ENCODE measurements at places on chromosomes 7 and 10.

DNA sequence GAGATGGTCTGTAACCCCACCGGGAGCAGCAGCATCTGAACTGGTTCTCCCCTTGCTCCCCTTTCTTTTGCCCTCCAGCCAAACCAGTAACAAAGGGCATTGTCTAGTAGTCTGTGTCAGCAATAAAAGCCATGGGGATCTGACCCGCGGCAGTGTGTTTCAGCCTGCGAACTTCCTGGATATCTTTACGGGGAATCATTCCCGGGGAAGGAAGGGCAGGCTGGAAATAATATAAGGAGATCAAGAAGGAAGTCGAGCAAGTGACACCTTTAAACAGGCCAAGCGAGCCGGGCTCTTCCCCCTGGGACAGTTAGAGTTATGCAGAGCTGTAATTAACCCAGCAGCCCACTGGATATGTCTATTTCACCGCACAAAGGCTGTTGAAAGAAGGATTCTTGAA lies 661.2 kb upstream of the GALNT17 start:
- DNase-seq = no peak

- peak; percentile 96 for DNase-seq
Observed at GRCh38 chr7:100965723-100966541, 3.4 kb upstream of the MUC12 start.

- DNase-seq = no peak
Observed at GRCh38 chr10:61271127-61271780, 181.9 kb downstream of the TMEM26 start.

DNA sequence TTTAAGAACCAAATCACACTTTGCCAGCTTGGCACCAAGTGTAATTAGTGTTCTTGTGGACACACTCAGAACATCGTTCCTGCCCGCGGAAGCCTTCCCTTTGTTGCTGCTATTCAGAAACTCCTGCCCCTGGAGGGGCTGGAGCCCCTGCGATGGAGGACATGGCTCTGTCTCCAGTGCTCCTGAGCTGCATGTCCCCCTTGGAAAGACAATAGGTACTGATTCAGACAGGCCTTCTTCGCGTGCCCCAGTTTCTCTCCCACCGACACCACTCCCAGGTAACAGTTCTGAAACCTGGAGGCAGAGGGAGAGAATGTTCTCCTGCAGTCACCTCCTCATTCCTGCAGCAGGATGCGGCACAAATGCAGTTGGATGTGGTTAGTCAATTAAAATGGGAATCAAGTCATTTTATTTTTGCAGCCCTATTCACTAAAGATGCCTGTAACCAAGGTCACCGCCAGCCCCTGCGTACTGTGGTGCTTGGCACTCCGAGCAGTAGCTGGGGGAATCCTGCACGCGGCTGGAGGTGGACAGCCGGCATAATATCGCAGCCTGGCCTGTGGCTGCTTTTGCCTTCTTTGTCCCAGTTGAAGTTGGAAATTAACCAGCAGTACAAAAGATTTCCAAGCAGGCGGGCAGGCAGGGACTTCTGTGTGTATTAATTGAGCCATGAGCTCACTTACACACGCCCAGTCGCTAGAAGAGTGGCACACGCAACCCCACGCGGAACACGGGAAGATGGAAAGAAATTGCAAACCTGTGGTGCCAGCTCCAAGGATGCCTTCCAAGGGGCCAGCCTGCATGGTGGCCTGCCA lies 205.7 kb downstream of the EBF3 start:
- DNase-seq = no peak

DNA sequence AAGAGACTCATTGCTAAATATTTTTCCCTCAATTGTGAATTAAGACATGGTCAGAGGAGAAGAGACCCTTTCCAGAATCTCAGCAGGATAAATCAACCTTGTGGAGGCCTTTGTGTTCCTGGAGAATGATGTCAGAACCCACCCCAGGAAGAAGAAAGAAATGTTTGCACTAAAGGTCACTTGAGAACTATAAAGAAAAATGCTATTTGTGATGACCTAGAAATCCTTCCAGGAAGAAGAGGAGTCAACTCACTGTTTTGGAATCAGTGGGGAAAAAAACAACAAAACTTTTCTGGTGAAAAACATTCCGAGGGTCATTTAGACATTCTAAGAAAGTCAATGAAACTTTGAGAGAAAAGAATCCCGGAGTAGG lies 129.1 kb upstream of the ANKRD1 start:
- no peak for DNase-seq

DNA sequence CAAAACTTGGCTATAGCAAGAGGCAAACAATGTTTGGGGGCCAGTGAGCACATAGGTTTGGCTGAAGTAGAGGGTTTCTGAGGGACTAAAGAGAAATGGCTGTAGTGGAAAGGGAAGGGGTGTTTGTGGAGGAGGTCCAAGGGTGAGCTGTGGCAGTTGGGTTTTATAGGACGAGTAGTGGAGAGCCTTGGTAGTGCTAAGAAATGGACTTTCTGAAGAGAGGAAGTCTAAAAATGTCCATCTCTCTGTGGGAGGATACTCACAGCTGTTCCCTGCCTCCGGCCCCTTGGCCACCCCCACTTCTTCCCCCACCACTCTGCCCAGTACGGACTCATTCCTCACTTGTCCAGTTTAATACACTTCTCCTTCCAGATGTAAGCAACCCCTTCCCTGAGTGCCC lies 64.3 kb downstream of the ZNF22 start:
- no peak for DNase-seq

GRCh38 chr7:4286351-4286750 lies 395.7 kb upstream of the FOXK1 start:
- DNase-seq = no peak

DNA sequence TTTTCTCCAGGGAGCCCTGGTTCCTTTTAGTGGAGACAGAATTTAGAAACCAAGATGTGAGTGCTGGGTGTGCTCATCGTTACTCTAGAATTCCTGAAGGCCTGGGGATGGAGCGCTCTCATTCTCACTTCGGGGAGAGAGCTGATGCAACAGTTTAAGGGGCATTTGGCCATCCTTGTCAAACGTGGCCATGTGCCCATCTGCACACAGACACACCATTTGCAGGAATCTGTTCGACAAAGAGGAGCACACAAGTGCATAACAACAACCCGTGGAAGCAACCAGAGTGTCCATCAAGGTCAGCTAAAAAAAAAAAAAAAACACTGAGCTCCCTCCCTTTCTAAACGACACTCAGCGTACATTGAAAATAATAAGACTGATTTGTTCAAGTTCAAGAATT lies 23.0 kb upstream of the RET start:
- DNase-seq = no peak

DNA sequence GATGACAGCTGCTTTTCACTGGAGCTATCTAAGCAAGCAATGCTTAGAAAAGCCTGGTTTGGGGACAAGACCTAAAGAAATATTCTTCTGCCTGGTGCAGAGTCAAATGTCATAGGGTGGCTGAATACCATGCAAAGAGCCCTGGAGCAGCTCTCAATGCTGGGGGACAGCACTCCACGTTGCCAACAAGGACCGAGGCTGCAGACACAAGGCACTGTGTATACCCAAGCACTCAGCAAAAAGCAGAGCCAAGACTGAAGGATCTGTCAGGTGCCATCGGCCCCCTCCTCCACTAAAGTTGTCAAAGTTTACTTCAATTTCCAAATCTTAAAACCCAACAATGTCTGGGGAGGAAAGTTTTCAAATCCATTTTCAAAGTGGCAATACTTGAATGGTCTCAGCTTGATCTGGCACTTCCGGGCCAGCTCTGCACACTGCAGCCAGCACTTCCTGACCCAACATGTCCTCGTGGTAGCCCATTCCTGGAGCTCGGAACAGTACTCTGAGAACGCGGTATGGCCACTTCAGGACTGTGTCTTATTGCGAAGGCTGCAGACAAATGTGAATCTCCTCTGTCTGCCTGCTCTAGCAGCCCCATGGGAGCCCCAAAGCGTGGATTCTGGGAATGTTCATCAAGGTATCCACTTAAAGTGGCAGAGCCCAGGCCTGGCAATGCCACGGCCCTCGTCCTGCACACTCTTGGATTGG lies 191.8 kb downstream of the TNS3 start:
- no peak for DNase-seq

DNA sequence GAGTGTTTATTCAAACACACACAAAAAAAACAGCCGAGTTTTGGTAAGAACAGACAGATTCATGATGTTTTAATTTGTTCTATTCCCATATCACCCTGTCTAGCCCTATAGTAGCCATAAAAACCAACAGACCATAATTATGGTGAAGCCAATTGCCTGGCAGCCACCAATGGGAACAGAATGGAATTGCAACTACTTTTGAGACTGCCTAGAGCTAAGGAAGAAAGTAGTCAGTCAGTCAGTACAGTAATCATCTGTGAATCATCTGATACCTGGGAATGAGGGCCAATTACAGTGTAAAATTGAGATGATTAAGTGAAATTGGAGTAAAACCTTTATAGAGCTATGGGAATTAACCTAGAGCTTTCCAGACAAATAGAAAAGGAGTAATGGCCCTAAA lies 952.7 kb upstream of the KCND2 start:
- DNase-seq = no peak

GRCh38 chr7:101824440-101824839 lies 7.0 kb downstream of the CUX1 start:
- peak; percentile 25 for DNase-seq

DNA sequence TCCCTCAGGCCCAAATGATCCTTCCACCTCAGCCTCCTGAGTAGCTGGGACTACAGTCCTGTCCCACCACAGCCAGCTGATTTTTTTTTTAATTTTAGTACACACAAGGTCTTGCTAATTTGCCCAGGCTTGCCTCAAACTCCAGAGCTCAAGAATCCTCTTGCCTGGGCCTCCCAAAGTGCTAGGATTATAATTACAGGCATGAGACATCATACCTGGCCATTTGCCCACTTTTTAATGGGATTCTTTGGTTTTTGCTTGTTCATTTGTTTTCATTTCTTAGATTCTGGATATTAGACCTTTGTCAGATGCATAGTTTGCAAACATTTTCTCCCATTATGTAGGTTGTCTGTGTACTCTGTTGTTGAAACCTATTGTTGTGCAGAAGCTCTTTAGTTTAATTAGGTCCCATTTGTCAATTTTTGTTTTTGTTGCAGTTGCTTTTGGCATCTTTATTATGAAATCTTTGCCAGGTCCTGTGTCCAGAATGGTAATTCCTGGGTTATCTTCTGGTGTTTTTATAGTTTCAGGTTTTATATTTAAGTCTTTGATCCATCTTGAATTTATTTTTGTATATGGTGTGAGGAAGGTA lies 95.2 kb downstream of the GLCCI1 start:
- no peak for DNase-seq

DNA sequence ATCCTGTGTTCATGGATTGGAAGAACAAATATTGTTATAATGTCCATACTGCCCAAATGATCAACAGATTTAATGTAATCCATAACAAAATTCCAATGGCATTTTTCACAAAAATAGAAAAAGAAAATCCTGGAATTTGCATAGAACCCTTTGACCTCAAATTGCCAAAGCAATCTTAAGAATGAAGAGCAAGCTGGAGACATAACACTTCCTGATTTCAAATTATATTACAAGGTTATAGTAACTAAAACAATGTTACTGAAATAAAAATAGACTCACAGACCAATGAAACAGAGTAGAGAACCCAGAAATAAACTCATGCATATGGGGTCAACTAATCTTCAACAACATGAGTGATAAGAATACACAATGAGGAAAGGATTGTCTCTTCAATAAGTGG lies 302.5 kb downstream of the PHTF2 start:
- no peak for DNase-seq

DNA sequence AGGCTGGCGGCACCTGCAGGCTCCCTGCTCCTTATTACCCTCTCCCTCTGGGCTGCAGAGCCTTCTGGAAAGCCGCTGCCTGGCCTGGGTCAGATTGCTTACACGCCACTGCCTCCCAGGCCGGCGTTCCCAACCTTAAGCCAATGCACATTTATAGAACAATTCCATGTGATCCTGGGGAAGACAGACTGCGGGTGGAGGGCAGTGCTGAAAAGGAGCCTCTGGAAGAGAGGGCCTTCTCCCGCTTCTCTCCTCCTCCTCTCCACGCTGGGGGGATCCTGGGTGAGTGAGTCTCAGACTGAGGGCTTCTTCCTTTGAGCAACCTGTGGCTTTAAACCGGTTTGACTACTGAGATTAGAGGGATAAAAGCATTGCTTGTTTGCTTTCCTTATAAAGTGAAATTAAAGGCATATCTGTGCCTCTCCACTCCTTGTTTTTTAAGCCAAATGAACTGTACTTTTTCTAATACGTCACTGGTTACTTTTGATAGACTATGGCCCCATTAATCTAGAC lies 5.5 kb downstream of the TACC2 start:
- DNase-seq = peak; percentile 46

All from ELF-1 (cell line).